ENCODE measurements at places on chromosomes 3 and 15.

GRCh38 chr3:16883723-16884083 lies 1.1 kb upstream of the PLCL2 start:
- no peak for DNase-seq

GRCh38 chr3:106114848-106115247 lies 246.0 kb upstream of the CBLB start:
- DNase-seq, result no peak

GRCh38 chr3:46719735-46720271 lies 2.1 kb upstream of the PRSS50 start:
- DNase-seq, result no peak

GRCh38 chr15:91625506-91625905 lies 228.0 kb upstream of the SLCO3A1 start:
- DNase-seq, result no peak

DNA sequence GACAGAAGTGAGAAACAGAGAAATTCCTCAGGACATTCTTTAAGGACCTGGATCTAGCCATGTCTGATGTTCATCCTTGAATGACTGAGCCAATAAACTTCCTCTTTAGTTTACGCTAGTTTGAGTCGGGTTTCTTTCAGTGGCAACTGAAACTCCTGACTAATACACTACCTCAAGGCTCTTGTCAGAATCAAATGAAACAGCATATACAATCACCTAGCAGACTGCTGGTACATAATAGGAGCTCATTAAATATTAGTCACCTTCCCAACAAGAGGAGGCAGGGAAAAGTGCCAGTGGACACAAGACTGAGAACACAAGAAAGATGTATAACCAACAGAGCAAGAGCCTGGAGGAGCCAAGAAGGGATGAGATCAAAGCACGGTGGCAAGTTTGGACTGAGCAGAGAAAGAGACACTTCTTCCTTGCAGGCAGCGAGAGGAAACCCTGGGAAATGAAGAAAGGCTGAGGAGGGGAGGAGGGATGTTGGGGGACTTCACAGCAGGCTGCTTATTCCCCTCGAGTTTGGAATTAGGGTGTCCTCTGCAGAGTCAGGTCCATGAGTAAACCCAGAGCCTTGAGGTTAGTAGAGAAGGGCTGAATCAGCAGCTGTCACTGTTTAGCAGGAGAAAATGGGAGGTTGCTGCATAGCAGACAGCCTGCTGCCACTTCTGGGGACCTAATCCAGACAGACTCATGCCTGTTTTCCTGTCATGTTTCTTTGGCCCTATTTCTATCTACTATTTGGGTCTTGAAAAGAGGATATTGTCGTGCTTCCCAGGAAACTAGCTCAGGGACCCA lies 73.3 kb downstream of the MRPL46 start:
- no peak for DNase-seq

DNA sequence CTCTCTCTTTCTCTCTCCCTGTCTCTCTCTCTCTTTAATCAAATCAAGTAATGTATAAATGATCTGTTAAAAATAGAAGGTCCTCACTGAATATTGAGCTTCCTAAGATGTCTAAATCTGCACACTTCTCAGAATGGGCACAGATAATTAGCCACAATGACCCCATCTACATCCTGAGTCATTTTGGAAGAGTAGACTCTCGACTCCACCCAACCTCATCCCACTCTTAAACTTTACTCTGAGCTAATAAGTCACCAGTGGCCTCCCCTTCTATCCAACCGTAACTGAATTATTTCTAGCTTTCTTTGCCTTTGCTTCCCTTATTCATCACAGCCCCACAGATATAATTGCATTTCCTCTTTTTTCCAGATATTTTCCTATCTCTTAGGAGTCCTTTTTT lies 326.5 kb upstream of the ZNF717 start:
- DNase-seq, result no peak

DNA sequence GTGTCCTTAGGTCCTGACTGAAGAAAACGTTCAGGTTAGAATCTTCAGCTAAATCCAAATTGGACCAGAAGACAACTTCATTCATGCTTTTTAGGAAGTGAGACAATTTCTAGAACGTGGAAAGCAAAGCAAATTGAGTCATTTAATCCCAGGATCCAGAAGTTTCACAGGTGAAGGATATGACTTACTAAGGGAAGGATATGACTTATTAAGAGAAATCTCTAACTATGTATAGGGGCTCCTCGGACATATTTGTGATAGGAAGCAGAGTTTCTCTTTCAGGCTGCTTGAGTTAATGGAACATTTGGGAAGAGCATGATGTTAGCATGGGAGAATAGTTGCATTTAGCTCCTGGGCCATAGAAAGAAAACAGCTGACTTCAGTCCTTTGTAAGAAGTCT lies 16.1 kb upstream of the PLOD2 start:
- no peak for DNase-seq

GRCh38 chr3:135131290-135131689 lies 336.2 kb downstream of the EPHB1 start:
- DNase-seq, result no peak

- no peak for DNase-seq
Measured at GRCh38 chr15:60000824-60001609, 3.1 kb upstream of the FOXB1 start.

- DNase-seq, result no peak
Measured at GRCh38 chr3:151875759-151876158, 2.3 kb downstream of the SUCNR1 start.

GRCh38 chr3:151708868-151709267 lies 24.9 kb upstream of the AADACL2 start:
- DNase-seq, result no peak

DNA sequence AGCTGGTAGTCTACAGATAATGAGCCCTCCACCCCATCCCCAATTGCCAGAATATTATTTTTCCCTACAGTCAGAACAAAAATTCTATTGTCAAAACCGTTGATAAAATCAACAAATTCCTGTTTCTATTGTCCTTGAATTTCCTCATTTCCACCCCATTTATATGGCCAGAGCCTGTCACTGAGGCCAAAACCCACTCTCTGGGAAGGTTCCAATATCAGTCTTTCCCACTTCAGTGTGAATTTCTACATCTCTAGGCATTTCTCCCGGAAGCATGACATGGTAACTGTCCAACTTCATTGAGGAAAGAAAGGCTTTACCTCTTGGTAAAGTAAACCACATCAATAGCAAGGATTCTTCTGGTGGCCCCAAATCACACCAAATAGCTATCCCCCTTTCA lies 41.6 kb downstream of the C2CD4A start:
- DNase-seq, result no peak

DNA sequence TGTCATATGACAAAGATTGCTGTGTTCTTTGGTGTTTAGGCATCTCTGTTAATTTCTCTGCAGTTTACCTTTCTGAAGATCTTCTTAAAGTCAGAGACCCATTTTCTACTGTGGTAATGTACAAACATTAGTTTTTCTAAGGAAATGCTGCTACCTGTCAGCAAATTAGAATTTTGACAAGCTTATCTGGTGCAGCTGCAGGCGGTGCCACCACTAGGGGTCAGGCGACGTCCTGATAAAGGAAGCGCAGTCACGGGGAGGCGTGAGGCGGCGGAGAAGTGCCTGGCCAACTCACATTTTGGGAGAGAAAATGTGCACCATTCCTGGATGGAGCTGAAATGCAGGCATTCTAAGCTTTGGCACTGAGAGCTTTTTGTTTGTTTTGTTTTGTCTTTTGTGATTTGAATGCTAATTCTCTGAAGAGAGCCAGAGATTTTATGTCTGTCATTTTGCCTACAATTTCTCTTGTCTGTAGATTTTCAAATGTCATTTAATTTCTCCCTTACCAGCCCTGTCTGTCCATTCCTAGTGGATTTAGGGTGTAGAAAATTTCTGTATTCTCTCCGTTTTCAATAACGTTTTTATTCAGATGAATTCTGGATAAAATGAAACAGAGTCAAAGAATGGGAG lies 24.9 kb upstream of the SIAH2 start:
- peak; percentile 63 for DNase-seq

DNA sequence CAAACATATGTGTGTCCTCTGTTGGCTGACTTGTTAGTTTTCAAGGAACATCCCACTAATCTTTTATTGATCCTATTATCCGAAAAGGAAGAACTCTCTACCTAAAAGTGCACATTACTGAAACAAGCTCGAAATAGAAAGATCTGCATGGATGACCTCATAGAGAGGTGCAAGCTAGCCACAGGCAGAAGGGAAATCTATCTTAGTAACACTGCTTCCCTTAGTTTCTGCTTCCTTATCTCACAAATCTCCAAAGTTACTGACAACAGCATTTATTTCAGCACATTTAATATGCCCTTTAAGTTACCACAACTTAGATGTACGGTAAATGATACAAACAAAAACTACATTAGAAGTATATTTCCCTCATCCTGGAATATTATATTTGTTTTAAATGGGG lies 285.1 kb upstream of the CCDC54 start:
- DNase-seq, result no peak

- DNase-seq, result no peak
Measured at GRCh38 chr3:75342425-75342824, 321.7 kb upstream of the FRG2C start.

DNA sequence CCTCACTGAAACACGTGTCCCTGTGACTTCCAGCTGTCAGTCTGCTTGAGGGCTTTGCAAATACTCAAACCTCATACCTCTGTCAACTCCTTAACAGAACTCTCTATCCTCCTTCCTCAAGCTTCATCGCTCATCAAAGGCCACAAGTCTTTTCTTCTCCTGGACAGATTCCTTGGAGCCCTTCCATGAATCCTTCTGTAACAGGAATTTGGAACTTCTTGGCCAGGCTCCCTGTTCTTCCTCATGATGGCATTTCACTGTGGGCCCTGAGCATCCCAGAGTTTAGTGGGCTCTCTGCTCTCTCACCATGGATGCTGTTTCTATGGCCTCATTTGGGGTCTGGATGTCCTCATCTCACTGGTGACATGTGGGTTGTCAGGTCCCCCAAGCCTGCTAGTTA lies 105.0 kb upstream of the TLE3 start:
- DNase-seq, result no peak

- no peak for DNase-seq
Measured at GRCh38 chr15:52080706-52081392, 31.7 kb downstream of the BCL2L10 start.

DNA sequence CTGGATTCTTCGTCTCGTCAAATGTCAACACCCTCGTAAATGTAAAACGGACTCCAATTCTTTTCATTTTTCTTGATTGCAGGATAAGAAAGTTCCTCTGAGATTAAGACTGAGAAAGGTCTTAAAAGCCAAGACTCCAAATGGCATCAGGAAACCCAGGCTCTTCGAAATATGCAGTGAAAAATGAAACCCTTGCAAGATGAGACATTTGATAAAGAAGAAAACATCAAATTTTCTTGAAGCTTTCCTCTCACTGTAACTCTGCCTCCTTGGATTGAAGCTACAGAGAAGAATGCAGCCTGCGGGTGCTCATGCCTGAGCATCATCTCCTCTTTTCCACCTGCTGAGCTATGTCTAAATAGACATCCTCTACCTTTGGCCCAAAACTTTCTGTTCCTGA lies 342.4 kb upstream of the THBS1 start:
- DNase-seq, result no peak
